ENCODE measurements at places on chromosomes 3 and 15.

GRCh38 chr3:53080612-53081205 lies 34.8 kb upstream of the SFMBT1 start:
- no peak for DNase-seq

- DNase-seq = no peak
Measured at GRCh38 chr3:186273586-186273985, 88.4 kb downstream of the DGKG start.

- no peak for DNase-seq
Measured at GRCh38 chr3:163939926-163940325, 1138.4 kb downstream of the SI start.

GRCh38 chr3:54900838-54901591 lies 26.8 kb downstream of the LRTM1 start:
- DNase-seq = no peak

DNA sequence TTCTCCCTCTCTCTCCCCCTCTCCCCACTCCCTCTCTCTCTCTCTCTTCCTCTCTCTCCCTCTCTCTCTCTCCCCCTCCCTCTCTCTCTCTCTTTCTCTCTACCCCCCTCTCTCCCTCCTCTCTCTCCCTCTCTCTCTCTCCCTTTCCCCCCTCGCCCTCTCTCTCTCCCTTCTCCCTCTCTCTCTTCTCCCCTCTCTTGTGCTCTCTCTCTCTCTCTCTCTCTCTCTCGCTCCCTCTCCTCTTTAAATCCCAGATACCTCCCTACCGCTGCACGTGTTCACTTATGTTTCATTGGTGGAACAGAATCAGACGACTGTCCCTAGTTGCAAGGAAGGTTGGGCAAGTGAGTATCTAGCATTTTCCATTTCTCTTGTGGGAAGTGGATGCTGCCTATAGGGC lies 166.5 kb downstream of the EBLN2 start:
- no peak for DNase-seq

DNA sequence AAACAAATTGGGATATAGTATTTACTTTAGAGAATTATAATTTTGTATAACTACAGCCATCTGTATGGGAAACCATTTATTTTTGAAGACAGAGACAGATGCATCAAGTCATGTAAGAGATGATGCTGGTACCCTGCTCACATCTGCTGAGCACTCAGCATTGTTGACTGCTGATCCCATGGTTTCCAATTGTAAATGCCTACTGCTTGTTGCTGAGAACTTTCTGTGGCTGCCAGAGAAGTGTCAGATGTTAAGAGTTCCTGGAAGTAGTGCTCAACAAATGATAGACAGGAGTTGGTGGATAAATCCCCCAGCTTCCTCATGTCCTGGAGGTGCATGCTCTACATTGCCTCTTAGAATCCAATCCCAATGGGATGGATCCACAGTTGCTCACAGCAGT lies 167.1 kb downstream of the OXSM start:
- no peak for DNase-seq

DNA sequence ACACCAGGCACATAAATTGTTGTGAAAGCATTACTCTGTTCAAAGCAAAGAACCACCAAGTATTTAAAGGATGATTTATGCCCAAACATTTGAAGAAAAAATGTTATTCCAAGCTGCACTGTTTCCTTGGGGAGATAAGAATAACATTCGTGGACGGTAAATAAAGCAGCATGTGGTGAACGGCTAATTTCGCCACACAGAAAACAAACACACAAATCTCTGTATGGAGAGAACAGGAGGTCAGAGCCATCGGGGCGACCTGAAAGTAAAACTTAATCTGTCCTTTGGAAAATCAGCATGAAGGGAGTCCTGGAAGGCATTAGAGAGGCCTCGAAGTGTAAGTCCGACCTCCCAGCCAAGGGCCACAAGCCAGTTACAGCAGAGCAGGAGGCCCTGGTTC lies 27.1 kb upstream of the GABRG3 start:
- no peak for DNase-seq

- DNase-seq = no peak
Measured at GRCh38 chr3:175310046-175310445, 450.9 kb downstream of the NAALADL2 start.

- DNase-seq = peak; percentile 30
Measured at GRCh38 chr15:33132722-33133345, 61.7 kb downstream of the FMN1 start.

DNA sequence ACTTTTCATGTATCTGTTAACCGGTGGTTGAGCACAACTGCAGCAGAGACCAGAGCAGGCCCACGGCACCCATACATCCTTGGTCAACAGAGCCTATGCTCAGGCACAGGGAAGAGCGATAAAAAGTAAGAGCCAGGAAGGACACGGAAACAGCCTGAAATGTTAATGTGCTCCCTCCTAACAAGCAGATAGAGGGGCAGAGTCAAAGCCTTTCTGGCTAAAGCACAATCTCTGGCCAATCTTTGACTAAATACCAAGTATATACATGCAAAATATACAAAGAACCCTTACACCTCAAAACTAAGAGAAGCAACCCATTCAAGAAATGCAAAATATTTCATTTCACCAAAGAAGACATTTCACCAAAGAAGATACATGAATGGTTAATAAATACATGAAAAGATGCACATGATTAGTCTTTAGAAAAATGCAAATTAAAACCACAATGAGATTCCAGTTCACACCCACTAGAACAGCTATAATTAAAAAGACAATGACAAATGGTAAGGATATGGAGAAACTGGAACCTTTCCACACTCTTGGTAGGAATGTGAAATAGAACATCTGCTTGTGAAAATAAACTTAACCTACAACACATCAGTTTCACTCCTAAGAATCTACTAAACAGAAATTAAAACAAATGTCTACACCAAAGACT lies 88.0 kb downstream of the OSBPL10 start:
- DNase-seq = no peak

GRCh38 chr15:72284781-72285180 lies 12.4 kb upstream of the PARP6 start:
- DNase-seq = no peak

DNA sequence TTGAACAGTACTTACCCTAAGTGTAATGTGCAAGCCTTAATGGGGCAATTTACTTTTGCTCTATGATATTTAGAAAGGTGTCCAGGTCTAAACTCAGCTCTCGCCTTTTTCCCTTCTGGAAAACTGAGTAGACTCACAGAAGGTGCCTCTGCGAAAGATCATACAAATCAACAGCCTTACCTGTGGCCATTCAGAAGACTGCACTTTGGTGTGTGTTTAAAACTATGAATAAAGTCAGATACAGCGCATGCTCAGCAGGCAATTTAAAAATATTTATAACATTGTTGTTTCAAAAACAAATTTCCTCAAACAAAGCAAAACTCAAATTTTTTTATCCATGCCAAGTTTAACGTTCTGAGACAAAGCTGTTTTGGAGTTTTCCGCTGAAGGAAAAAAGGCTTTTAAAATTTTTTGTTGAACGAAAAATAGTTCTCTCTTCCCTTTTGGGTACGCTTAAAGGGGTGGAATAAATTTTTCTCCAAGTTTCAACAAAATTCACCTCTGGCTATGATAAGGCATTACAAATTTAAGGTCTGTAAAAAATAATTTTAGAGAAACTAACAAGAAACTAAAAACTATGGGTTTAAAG lies 156.3 kb downstream of the TIGIT start:
- no peak for DNase-seq

- DNase-seq = no peak
Measured at GRCh38 chr15:35107122-35107521, 22.0 kb upstream of the NANOGP8 start.

Data from activated CD4-positive, alpha-beta T cell treated with anti-CD3 and anti-CD28 coated beads, Interleukin-2, Interleukin-6, amounts not matched to agents 100 ng/mL and 50 ng/mL, durations not matched to agents 16 hours and 8 hours (primary cell).